Smooth muscle cell of trachea (primary cell): ENCODE measurements at places on chromosomes 3 and 15. TPM values are rescaled to one million over a fixed set of nuclear protein-coding genes. Genes with fewer than 3 reads are reported as not detected.

DLL4 gene
- total RNA-seq: 0.17 and 0.73 TPM in 2 replicates

SPRED1 gene
- total RNA-seq: 49.6 and 50.5 TPM in 2 replicates

NPAP1 gene
- total RNA-seq: not detected in 2 replicates

RETNLB gene
- not detected in 2 replicates for total RNA-seq

DUOXA2 gene
- total RNA-seq: not detected in 2 replicates

ATP13A5 gene
- not detected in 2 replicates for total RNA-seq

RASGRP1 gene
- under 0.01 TPM in 2 replicates for total RNA-seq

SH2D7 gene
- total RNA-seq: under 0.01 TPM in 1 of 2 replicates, not detected in the other

SELENOK gene
- total RNA-seq: 10.9 and 21.8 TPM in 2 replicates

CCR8 gene
- not detected in 2 replicates for total RNA-seq

FETUB gene
- not detected in 2 replicates for total RNA-seq

SLC6A1 gene
- under 0.01 TPM in 2 replicates for total RNA-seq

GOLGA8T gene
- total RNA-seq: not detected in 2 replicates

MST1R gene
- 1.7 and 1.9 TPM in 2 replicates for total RNA-seq

IQCH gene
- total RNA-seq: 4.5 and 8.7 TPM in 2 replicates

C3orf70 gene
- total RNA-seq: 0.66 and 0.87 TPM in 2 replicates

JAGN1 gene
- 32.4 and 35.1 TPM in 2 replicates for total RNA-seq

NBEAL2 gene
- 4.5 TPM in 2 replicates for total RNA-seq

PCSK6 gene
- total RNA-seq: 0.15 and 0.50 TPM in 2 replicates
